Activated naive CD8-positive, alpha-beta T cell treated with anti-CD3 and anti-CD28 coated beads for 36 hours (primary cell): ENCODE measurements at places on chromosomes 6 and 20. TPM values are rescaled to one million over a fixed set of nuclear protein-coding genes. Genes with fewer than 3 reads are reported as not detected.

GRCh38 chr6:6891125-6891721, 216.5 kb upstream of the RREB1 start:
- DNase-seq, result no peak
- H3K36me3 ChIP-seq, result no peaks in the 10 kb centered on the region
- H3K27me3 ChIP-seq, result no peaks in the 10 kb centered on the region

- DNase-seq, result no peak
- H3K36me3 ChIP-seq, result no peaks in the 10 kb centered on the region
- H3K27ac ChIP-seq, result no peak overlapping the region
- no peak overlapping the region for H3K4me3 ChIP-seq
Measured at GRCh38 chr6:117381749-117382148, 44.0 kb downstream of the ROS1 start.

The BCAS4 gene
- total RNA-seq, result 27.1 TPM

The POU3F2 gene
- total RNA-seq, result not detected

- peaks cover 9% of the 10 kb centered on the region for H3K36me3 ChIP-seq
- H3K4me3 ChIP-seq, result no peak overlapping the region
- no peak for DNase-seq
Measured at GRCh38 chr6:142167486-142167885, 20.4 kb downstream of the VTA1 start.

- peak; percentile 65 for DNase-seq
- no peak overlapping the region for H3K4me3 ChIP-seq
- no peaks in the 10 kb centered on the region for H3K36me3 ChIP-seq
Measured at GRCh38 chr6:1381481-1382330, 7.7 kb upstream of the FOXF2 start.

The RBBP9 gene
- 18.3 TPM for total RNA-seq

GRCh38 chr6:33142501-33143070, 49.7 kb downstream of the COL11A2 start:
- H3K36me3 ChIP-seq, result no peaks in the 10 kb centered on the region
- no peak for DNase-seq
- peaks cover 37% of the 10 kb centered on the region for H3K27me3 ChIP-seq
- no peak overlapping the region for H3K27ac ChIP-seq
- H3K4me1 ChIP-seq, result no peaks in the 10 kb centered on the region

DNA sequence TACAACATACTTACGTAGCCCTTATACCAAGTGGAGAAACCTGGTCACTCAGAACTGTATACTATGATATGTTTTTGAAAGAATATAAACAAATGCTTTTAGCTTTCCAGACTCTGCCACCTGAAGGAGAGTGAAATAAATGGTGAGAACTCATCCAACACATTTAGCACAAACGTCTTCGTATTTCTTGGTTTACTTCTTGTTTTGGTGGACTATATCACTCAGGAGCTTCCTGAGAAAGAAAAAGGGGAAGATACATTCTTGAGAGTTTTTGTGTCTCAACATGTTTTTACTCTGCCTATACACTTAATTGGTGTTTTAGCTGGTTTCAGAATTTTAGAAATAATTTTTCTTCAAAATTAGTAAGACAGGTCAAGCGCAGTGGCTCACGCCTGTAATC, 19.4 kb upstream of the CTAGE9 start:
- H3K27ac ChIP-seq, result no peak overlapping the region
- no peak overlapping the region for H3K4me3 ChIP-seq
- DNase-seq, result no peak
- H3K4me1 ChIP-seq, result no peaks in the 10 kb centered on the region
- H3K27me3 ChIP-seq, result no peaks in the 10 kb centered on the region

The LAMA5 gene
- total RNA-seq, result 0.38 TPM

- no peak for DNase-seq
- peaks cover 3% of the 10 kb centered on the region for H3K36me3 ChIP-seq
- no peaks in the 10 kb centered on the region for H3K4me1 ChIP-seq
- H3K27me3 ChIP-seq, result no peaks in the 10 kb centered on the region
Measured at GRCh38 chr6:73537677-73538076, 16.8 kb upstream of the EEF1A1 start.

- no peaks in the 10 kb centered on the region for H3K27me3 ChIP-seq
- H3K4me3 ChIP-seq, result no peak overlapping the region
- DNase-seq, result peak; percentile 64
- no peaks in the 10 kb centered on the region for H3K36me3 ChIP-seq
Measured at GRCh38 chr20:5788385-5788895, 38.2 kb downstream of the SHLD1 start.

- no peaks in the 10 kb centered on the region for H3K36me3 ChIP-seq
- no peak for DNase-seq
- H3K4me1 ChIP-seq, result no peaks in the 10 kb centered on the region
Measured at GRCh38 chr6:168320634-168321033, 1.1 kb upstream of the DACT2 start.

The UBE3D gene
- 7.1 TPM for total RNA-seq

- H3K4me3 ChIP-seq, result no peak overlapping the region
- H3K36me3 ChIP-seq, result peaks cover 32% of the 10 kb centered on the region
- H3K27me3 ChIP-seq, result no peaks in the 10 kb centered on the region
- no peak overlapping the region for H3K27ac ChIP-seq
- DNase-seq, result no peak
- no peaks in the 10 kb centered on the region for H3K4me1 ChIP-seq
Measured at GRCh38 chr6:20892365-20892764, 358.1 kb downstream of the CDKAL1 start.

GRCh38 chr20:5072756-5073659, 46.8 kb downstream of the PCNA start:
- no peak for DNase-seq
- no peak overlapping the region for H3K4me3 ChIP-seq
- peak overlapping the region; percentile 52 for H3K27ac ChIP-seq
- H3K27me3 ChIP-seq, result no peaks in the 10 kb centered on the region

DNA sequence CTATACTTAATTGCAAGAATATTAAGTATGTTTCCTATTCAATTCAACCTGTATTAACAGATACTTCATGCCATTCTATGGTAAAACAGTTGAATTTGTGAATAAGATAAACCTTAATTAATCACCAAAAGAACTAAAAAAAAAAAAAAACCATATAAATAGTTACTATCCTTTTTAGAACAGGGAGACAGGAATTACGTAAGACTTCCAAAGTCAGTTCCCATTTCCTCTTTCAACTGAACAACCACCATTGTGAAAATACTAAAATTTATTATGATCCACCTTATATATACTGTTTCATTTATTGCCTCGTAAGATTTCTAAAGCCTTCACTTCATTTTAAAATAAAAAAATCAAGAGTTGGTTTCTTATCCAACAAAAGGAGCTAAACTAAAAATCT, 9.4 kb downstream of the CCNC start:
- H3K4me3 ChIP-seq, result no peak overlapping the region
- peaks cover 28% of the 10 kb centered on the region for H3K36me3 ChIP-seq
- H3K4me1 ChIP-seq, result peaks cover 12% of the 10 kb centered on the region
- no peak for DNase-seq

DNA sequence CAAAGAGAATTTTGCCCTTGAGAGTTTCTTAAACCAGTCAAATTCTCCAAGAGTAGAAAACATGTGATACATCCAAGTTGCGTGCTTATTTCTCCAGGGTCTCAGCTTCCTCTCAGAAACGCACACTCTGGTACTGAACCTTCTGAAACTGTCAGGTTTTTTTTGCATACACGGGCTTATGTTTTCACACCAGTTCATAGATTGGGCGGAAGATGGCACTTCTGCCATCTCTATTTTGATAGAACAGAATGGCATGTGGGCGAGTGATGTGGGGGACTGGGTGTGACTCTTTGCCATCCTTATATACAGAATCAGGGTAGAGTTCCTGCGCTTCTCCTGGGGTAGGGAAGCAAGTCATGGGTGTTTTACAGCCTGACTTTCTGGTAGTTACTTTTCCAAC, 56.4 kb downstream of the ADTRP start:
- DNase-seq, result no peak
- peak overlapping the region; percentile 70 for H3K27ac ChIP-seq
- H3K36me3 ChIP-seq, result peaks cover 86% of the 10 kb centered on the region
- H3K27me3 ChIP-seq, result no peaks in the 10 kb centered on the region
- no peak overlapping the region for H3K4me3 ChIP-seq

- peaks cover 15% of the 10 kb centered on the region for H3K4me1 ChIP-seq
- no peak for DNase-seq
- peaks cover 31% of the 10 kb centered on the region for H3K27me3 ChIP-seq
Measured at GRCh38 chr20:2755451-2756055, 44.9 kb downstream of the CPXM1 start.

- H3K27me3 ChIP-seq, result no peaks in the 10 kb centered on the region
- DNase-seq, result no peak
- H3K36me3 ChIP-seq, result no peaks in the 10 kb centered on the region
- H3K4me3 ChIP-seq, result no peak overlapping the region
- H3K27ac ChIP-seq, result no peak overlapping the region
Measured at GRCh38 chr6:143529095-143529494, 17.6 kb upstream of the FUCA2 start.

DNA sequence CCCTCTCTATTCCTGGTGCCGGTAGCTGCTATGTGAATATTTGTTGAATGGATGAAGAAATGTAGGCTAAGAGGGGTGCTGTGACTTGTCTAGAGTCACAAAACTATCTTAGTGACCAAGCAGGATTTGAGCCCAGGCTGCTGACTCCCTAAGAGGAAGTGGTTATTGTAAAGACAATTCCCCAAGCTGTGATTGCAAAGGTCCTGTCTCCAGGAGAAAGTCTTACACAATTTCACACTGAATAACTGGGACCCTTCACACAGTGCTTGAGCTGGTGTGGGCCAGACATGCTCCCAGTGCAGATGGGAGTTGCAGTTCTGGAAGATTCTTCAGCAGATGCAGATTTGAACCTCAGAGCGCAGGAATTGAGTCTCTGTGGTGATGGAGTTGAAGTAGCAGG, 38.1 kb downstream of the IYD start:
- no peaks in the 10 kb centered on the region for H3K36me3 ChIP-seq
- DNase-seq, result no peak
- H3K27me3 ChIP-seq, result peaks cover 45% of the 10 kb centered on the region

The SPATA25 gene
- 0.90 TPM for total RNA-seq

The LST1 gene
- 29.1 TPM for total RNA-seq

GRCh38 chr6:74749211-74750147, 456.4 kb downstream of the COL12A1 start:
- no peak for DNase-seq
- H3K36me3 ChIP-seq, result no peaks in the 10 kb centered on the region
- H3K4me1 ChIP-seq, result no peaks in the 10 kb centered on the region
- H3K27ac ChIP-seq, result no peak overlapping the region
- no peak overlapping the region for H3K4me3 ChIP-seq

- H3K4me3 ChIP-seq, result no peak overlapping the region
- no peaks in the 10 kb centered on the region for H3K36me3 ChIP-seq
- no peak for DNase-seq
- no peaks in the 10 kb centered on the region for H3K27me3 ChIP-seq
- H3K4me1 ChIP-seq, result no peaks in the 10 kb centered on the region
- no peak overlapping the region for H3K27ac ChIP-seq
Measured at GRCh38 chr6:63114610-63115211, 96.6 kb upstream of the FKBP1C start.

GRCh38 chr20:35796571-35796970, 24.8 kb downstream of the PHF20 start:
- no peaks in the 10 kb centered on the region for H3K27me3 ChIP-seq
- peaks cover 30% of the 10 kb centered on the region for H3K36me3 ChIP-seq
- DNase-seq, result no peak
- peaks cover 23% of the 10 kb centered on the region for H3K4me1 ChIP-seq
- H3K4me3 ChIP-seq, result no peak overlapping the region
- H3K27ac ChIP-seq, result peak overlapping the region; percentile 20

DNA sequence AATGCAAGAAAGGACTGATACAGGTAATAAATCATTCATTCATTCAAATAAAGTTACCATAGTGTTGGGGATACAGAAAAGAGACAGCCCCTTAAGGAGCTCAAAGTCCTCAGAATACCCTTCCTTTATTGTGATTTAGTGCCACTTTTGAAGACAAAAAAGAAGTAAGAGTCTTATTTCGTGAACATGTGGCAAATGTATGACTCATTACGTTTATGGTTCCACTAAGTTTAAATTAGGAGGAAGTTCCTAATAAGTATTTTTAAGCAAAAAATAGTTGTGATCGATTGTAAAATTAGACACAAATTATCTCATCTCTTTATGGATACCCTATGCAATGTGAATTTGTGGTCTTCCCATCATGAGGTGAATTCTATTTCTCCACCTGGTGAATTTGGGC, 38.5 kb upstream of the GCLC start:
- no peaks in the 10 kb centered on the region for H3K27me3 ChIP-seq
- no peaks in the 10 kb centered on the region for H3K36me3 ChIP-seq
- H3K4me3 ChIP-seq, result no peak overlapping the region
- H3K27ac ChIP-seq, result no peak overlapping the region
- H3K4me1 ChIP-seq, result peaks cover 8% of the 10 kb centered on the region
- no peak for DNase-seq

- no peaks in the 10 kb centered on the region for H3K36me3 ChIP-seq
- DNase-seq, result peak; percentile 5
- peaks cover 16% of the 10 kb centered on the region for H3K4me1 ChIP-seq
- H3K4me3 ChIP-seq, result peak overlapping the region; percentile 84
Measured at GRCh38 chr6:107490566-107491137, 735 bp downstream of the SOBP start.

The MRPL2 gene
- 113 TPM for total RNA-seq

DNA sequence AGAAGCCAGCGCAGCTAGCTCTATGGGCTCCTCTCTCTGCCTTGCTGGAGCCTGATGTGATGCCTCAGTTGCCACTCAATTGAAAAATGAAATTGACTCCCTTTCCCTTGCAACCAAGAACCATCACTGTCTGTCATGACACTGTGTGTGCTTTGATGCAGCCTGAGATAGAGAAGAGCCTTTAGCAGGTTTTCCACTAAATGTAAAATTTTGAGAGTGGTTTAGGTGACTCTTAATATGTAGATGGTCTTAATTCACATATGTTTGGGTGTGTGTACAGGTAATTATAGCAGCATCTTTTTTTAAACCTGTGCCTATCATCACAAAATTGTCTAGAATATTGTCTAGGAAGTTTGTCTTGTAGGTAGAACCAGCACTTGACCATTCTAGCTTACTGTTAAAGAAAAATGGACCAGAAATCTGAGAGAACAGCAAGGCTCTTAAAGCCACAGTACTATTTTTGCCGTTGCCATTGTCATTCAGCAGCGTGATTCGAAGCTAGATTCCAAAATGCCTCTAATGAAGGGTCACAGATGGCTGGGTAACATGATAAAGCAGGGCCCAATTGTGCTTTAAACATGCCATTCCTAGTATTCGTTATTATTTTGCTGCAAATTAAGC, 1.3 kb downstream of the ARFGEF3 start:
- no peak for DNase-seq
- no peaks in the 10 kb centered on the region for H3K36me3 ChIP-seq
- peaks cover 70% of the 10 kb centered on the region for H3K27me3 ChIP-seq
- peak overlapping the region; percentile 72 for H3K4me3 ChIP-seq
- H3K27ac ChIP-seq, result no peak overlapping the region
- H3K4me1 ChIP-seq, result peaks cover 9% of the 10 kb centered on the region

The NT5E gene
- total RNA-seq, result 8.4 TPM

- H3K36me3 ChIP-seq, result no peaks in the 10 kb centered on the region
- no peak overlapping the region for H3K27ac ChIP-seq
- H3K4me3 ChIP-seq, result no peak overlapping the region
- H3K27me3 ChIP-seq, result no peaks in the 10 kb centered on the region
Measured at GRCh38 chr20:33516882-33517281, 27.0 kb downstream of the CBFA2T2 start.

GRCh38 chr6:148037496-148037895, 305.1 kb upstream of the SASH1 start:
- H3K4me1 ChIP-seq, result no peaks in the 10 kb centered on the region
- no peak overlapping the region for H3K27ac ChIP-seq
- no peak overlapping the region for H3K4me3 ChIP-seq
- no peaks in the 10 kb centered on the region for H3K27me3 ChIP-seq
- no peak for DNase-seq

The ENPP5 gene
- total RNA-seq, result 0.33 TPM
